ENCODE measurements at places on chromosomes 2 and 18.

GRCh38 chr18:42611134-42611533, 504.4 kb downstream of the RIT2 start:
- no peak for DNase-seq

GRCh38 chr2:128736046-128736688, 417.5 kb upstream of the HS6ST1 start:
- DNase-seq, result no peak

DNA sequence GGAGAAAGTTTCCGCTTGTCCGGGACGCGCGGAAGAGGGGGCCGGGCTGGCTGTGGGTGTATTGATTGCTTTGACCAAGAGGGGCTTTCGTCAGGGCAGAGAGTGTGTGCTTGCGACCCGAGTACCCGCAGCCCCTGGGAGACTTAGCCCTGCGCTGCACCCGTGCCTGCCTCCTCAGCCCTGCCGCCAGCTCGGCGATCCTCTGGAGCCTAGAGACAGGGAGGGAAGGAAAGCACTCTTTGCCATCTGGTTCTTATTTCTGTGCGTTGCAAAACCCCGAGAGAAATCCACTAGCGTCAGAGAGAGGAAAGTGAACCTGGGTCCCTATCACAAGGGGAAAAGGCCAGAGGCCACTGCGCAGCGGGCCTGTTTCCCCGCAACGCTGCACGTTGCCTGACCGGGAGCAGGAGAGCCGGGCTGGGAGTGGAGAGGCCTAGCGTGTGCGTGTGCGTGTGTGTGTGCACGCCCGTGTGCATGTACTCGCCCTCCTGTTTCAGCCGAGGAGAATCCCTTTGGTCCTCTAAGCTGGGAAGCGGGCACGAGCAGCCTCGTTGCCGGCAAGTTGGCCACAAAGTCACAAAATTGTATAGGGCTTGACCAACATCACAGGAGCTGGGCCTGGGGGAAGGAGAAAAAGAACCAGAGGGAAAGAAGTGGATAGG, 1.7 kb downstream of the SIX3 start:
- no peak for DNase-seq

- DNase-seq, result no peak
These were observed 97.4 kb upstream of the STK17B start for GRCh38 chr2:196268538-196269338.

GRCh38 chr2:26706616-26707473, 14.3 kb downstream of the KCNK3 start:
- no peak for DNase-seq

Measured in CD4-positive, alpha-beta T cell treated with Interferon gamma for 1 hour (primary cell).